ENCODE measurements at places on chromosomes 16 and 17.

- DNase-seq, result no peak
These were observed 48.8 kb downstream of the PIMREG start for GRCh38 chr17:6492892-6493674.

GRCh38 chr16:48193846-48194245 is 38.1 kb upstream of the ABCC12 start:
- no peak for DNase-seq

GRCh38 chr17:72361892-72362291 is 241.1 kb downstream of the SOX9 start:
- DNase-seq, result no peak

DNA sequence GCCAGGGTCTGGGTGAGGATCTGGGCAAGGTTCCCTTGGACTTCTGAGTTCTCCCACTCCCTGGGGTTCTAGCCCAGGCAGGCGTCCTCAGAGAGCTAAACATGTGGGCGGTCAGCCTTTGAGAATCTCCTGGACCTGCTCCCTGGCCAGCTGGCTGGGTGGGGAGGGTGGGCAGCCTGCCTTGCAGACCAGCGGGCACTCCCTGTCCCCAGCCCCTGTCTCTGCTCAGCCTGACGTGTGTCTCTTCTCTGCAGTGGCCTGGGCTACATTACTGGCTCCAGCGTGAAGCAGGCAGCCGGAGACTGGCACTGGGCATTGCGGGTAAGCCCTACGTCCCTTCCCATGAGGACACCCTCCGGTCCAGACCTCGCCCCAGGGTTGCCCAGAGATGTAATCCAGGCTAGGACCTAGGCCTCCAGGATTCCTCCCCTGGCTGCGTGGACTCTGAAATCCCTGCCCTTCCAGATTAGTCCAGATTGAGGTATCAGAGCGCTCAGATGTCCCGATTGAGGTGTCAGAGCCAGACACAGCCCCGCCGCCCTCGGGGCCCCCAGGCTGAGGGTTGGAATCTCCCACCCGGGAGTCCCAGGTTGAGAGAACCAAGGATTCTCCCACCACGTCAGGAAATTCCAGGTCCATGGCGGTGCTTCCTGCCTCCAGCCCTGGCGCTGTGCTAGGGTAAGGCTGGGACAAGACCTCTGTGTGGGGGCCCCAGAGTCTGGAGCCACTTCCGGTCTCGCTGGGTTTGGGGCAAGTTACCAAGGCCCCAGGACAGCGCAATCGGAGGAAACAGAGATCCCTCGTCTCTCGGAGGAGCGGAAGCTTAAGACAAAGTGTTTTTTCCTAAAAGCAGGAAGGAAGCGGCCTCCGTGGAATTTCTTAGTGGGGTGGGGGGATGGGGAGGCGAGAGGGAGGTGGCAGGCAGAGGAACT is 24.1 kb downstream of the MYBBP1A start:
- DNase-seq, result peak; percentile 34

GRCh38 chr17:66691644-66692420 is 143.1 kb upstream of the CACNG5 start:
- peak; percentile 91 for DNase-seq

DNA sequence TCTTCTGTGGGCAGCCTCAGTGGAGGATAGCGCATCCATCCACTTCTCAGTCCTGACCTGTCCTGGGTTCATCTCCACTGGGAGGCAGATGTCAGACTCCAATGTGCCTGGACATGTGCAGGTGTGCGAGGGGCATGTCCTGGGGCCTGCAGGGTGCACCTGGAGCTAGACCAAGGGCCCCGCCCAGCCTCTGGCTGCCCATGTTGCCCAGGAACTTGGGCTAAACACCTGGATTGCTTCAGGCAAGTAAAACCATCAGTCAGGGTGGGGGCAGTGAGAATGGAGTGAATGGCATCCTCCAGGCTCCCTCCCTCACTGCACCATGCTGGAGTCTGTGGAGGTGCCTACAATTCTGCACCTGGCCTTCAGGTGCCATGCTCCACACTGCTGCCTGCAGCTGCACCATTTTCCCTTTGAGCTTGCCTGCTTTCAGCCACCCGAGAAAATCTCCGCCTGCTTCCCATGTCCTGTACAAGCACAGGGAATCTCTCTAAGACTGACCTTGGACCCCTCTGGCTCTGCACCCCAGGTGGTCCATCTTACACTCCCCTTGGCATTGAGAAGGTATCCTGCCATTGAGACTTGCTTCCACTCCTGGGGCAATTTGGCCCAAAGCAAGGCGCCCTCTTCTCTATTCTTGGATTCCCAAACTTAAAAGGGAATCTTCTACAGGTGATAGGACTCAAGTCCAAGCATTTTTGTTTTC is 2.1 kb upstream of the MFSD6L start:
- no peak for DNase-seq

GRCh38 chr16:6019490-6019991 is 921.9 kb upstream of the EEF2KMT start:
- no peak for DNase-seq

- DNase-seq, result no peak
These were observed 325.1 kb upstream of the KCNJ16 start for GRCh38 chr17:69749911-69750310.

GRCh38 chr16:4216596-4216995 is 25.3 kb downstream of the SRL start:
- no peak for DNase-seq

DNA sequence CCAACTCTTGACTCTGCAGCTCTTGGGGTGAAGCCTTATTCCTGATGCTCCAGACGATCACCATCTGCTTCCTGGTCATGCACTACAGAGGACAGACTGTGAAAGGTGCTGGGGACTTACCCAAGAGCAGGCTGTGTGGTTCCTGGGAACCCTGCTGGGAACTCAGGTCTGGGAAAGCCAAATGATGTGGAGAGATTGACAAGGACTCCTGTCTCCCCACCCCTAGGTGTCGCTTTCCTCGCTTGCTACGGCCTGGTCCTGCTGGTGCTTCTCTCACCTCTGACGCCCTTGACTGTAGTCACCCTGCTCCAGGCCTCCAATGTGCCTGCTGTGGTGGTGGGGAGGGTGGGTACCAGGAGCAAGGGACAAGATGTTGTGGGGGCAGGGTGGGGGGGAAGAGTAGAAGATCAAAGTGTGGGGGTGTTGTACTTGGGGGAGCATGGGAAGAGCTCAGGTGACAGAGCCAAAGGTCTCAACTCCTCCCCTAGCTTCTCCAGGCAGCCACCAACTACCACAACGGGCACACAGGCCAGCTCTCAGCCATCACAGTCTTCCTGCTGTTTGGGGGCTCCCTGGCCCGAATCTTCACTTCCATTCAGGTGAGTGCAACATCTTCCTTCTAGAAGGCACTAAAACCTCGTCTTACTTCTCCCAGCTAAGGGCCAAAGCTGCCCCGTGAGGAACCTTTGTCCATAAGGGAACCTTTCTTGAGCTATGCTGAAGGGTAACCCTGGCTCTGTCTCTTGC is 3.0 kb downstream of the SOX15 start:
- DNase-seq, result no peak

DNA sequence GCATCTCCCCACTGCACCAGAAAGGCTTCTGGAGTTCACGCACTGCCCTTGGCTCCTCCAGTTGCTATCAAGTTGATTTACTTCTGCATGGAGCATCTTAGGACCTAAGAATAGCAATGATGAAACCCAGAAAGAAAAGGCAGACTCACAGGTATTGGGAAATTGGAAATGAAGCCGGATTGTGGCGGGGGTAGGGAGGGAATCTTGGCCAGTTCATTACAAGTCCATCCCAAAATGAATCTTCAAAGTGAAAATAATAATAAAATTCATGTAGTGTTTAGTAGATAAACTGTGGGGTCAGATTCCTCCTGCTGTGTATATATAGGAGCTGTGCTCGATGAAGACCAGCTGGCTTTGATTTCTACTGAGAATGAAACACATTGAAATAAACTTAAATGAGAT is 33.7 kb downstream of the TEKT3 start:
- DNase-seq, result peak; percentile 4

DNA sequence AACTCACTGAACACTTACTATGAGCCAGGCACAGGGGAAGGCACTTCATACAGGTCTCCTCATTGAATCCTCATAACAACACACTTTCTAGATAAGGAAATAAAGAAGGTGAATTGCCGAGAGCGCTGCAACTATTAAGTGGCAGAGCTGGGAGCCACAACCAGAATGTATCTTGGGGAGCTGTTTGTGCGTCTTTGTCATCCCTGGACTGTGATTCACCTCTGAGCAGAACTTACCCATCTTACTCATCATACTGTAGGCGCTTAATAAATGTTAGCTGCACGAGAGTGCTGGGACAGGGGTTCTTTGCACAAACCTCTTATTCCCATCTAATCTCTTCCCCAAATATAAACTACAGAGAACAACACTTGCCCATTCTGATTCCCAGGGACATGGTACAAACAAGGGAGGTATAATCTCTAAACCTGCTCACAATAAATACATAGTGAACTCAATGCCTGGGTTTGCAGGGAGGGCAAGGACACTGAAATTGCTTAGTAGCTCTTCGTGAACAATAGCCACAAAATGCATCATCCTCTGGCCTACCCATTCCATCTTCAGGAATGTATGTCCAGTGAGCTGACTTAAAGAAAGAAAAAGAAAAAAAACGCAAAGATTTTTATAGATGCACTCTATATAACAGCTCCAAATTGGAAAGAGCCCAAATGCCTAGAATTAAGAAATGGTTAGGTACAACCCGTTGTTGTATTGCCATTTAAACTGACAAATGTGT is 43.0 kb downstream of the MYO18A start:
- no peak for DNase-seq

DNA sequence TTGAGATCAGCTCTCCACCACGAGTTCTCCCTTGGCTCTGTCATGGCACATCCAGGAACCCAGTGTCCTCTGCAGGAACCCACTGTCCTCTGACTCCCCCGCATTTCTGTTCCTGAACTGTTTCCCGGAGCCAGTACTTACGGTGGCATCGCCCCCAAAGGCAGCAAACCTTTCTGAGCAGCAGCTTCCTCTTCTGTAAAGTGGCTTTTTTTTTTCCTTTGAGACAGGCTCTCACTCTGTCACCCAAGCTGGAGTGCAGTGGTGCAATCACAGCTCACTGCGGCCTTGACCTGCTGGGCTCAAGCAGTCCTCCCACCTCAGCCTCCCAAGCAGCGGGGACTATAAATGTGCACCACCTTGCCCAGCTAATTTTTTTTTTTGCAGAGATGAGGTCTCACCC is 32.2 kb downstream of the NAGPA start:
- DNase-seq, result no peak

GRCh38 chr17:65193305-65193704 is 56.1 kb downstream of the RGS9 start:
- DNase-seq, result no peak

- no peak for DNase-seq
These were observed 15.7 kb downstream of the ENDOV start for GRCh38 chr17:80430446-80431245.

- no peak for DNase-seq
These were observed 3.1 kb downstream of the HSBP1 start for GRCh38 chr16:83810901-83811300.

GRCh38 chr17:79574108-79574507 is 36.7 kb downstream of the RBFOX3 start:
- no peak for DNase-seq

- DNase-seq, result peak; percentile 64
These were observed 27.2 kb upstream of the SKAP1 start for GRCh38 chr17:48457080-48457836.

GRCh38 chr17:80953471-80954315 is 37.9 kb upstream of the CHMP6 start:
- no peak for DNase-seq

DNA sequence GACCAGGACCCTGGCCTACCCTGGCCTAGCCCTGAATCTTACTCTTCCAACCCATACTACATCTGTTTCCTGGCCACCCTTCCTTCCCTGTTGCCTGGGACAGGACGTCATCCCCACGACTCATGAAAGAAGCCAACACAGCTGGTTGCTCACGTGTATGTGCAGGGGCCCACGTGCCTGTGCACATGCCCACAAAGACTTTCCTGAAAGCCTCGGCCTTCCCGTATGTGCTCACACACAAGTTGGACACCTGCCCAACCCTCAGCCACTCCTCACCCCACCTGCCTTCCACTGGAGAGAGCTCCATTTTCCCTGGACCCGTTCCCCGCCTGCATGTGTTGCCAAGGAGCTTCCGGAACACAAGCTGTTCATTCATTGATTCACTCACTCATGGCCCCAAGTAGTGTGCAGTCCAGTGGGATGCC is 7.0 kb downstream of the PLXDC1 start:
- peak; percentile 92 for DNase-seq

DNA sequence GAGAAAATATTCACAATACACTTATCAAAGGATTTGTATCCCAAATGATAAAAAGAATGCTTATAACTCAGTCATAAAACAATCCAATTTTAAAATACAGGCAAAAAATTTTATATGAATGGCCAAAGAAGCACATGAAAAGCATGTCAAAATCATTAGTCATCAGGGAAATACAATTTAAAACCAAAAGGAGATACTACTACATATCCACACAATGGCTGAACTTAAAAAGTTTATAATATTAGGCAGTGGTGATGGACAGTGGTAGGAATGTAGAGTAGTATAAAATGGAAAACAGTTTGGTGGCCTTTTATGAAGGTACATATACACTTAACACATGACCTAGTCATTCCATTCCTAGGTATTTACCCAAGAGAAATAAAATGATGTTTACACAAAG is 12.2 kb downstream of the CMC2 start:
- DNase-seq, result peak; percentile 43

- no peak for DNase-seq
These were observed 6.4 kb downstream of the RPS15A start for GRCh38 chr16:18783430-18784341.

DNA sequence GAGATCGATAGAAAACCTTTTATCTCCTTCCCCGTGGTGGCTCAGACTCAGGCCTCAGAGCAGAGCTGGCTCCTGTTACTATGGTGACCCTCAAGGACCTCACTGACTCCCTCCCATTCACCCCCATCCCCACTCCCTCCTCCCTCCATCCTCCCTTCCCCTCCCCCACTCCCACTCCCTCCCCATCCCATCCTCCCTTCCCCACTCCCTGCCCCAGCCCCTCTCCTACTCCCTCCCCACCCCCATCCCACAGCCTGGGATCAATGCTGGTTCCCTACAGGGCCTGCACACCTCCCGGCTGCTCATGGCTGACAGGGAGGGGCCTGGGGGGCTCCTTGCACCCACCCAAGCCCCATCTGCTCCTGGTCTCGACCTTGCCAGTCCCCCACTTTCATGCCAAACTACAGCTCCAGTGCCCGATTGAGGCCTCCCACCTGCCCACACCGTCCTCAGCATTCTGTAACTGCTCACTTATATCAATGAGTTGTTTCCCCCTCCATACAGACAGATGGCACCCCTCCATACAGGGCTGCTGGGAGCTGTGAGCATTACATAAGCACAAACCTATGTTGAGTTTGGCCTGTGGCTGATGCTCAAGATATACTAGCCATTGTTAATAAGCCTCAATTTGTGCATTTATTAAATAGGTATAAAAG is 11.6 kb upstream of the RAI1 start:
- no peak for DNase-seq

GRCh38 chr17:17724307-17725010 is 43.2 kb downstream of the RAI1 start:
- peak; percentile 71 for DNase-seq

All from fibroblast of pulmonary artery (primary cell).